ENCODE measurements at places on chromosomes 7 and 10.

DNA sequence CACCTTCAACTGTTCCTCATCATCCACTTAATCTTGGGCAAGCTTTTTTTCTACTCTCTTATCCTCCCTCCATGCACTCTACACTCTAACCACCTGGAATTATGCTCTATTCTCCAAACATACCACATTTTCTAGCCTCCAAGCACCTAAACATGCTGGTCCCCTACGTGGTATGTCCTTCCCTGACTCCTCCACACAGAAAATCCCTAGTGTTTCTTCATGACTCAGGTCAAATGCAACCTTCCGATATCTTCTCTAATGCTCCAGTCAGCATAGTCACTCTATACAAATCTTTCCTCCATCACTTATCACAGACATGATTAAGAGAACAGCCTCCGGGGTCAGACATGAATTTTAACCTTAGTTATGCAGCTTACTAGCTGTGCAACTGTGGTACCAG, 68.8 kb downstream of the ARMH3 start:
- DNase-seq = no peak
- H3K36me3 ChIP-seq = no peaks in the 10 kb centered on the region
- no peak overlapping the region for H3K27ac ChIP-seq
- H3K4me1 ChIP-seq = no peaks in the 10 kb centered on the region
- H3K4me3 ChIP-seq = no peak overlapping the region
- H3K27me3 ChIP-seq = no peaks in the 10 kb centered on the region

GRCh38 chr7:91993976-91994375, 53.3 kb downstream of the AKAP9 start:
- DNase-seq = no peak
- H3K4me3 ChIP-seq = no peak overlapping the region
- no peaks in the 10 kb centered on the region for H3K27me3 ChIP-seq
- H3K36me3 ChIP-seq = no peaks in the 10 kb centered on the region

DNA sequence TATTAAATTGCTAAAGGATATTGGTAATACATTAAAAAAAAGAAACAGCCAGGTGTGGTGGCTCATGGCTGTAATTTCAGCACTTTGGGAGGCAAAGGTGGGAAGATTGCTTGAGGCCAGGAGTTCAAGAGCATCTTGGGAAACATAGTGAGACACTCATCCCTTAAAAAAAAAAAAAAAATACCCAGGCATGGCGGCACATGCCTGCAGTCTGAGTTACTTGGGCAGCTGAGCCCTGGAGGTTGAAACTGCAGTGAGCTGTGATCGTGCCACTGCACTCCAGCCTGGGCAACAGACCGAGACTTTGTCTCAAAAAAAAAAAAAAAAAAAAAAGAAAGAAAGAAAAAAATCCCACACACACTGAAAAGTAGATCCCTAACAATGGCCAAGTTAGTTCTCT, 59.7 kb downstream of the MACC1 start:
- H3K27ac ChIP-seq = peak overlapping the region; percentile 28
- no peak overlapping the region for H3K4me3 ChIP-seq
- H3K36me3 ChIP-seq = no peaks in the 10 kb centered on the region
- DNase-seq = no peak
- H3K4me1 ChIP-seq = peaks cover 15% of the 10 kb centered on the region

GRCh38 chr7:106610996-106611886, 49.7 kb downstream of the CCDC71L start:
- no peaks in the 10 kb centered on the region for H3K27me3 ChIP-seq
- no peak overlapping the region for H3K4me3 ChIP-seq
- H3K36me3 ChIP-seq = no peaks in the 10 kb centered on the region
- H3K27ac ChIP-seq = peak overlapping the region; percentile 21

DNA sequence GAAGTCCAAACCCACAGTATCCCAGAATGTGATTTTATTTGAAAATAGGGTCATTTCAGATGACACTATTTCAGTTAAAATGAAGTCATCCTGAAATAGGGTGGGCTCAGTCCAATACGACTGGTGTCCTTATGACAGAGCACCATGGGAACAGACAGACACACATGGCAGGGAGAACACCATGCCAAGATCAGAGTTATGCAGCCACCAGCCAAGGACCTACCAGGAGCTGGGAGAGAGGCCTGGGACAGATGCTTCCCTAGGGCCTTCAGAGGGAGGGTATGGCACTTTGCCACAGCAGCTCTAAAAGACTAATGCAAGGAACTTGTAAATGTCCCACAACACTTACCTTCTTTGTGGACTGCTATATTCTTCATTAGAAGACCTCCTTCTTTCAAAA, 226.5 kb downstream of the NEBL start:
- H3K4me1 ChIP-seq = peaks cover 5% of the 10 kb centered on the region
- H3K27ac ChIP-seq = no peak overlapping the region

Data from hepatocyte (in vitro differentiated cells).